Kidney epithelial cell (primary cell): ENCODE measurements at places on chromosomes 7 and 10. TPM values are rescaled to one million over a fixed set of nuclear protein-coding genes. Genes with fewer than 3 reads are reported as not detected.

OR2A14 gene
- total RNA-seq, result not detected in 2 replicates

LRRC61 gene
- total RNA-seq, result 63.4 and 70.8 TPM in 2 replicates

PNLIPRP3 gene
- total RNA-seq, result not detected in 2 replicates

DNA sequence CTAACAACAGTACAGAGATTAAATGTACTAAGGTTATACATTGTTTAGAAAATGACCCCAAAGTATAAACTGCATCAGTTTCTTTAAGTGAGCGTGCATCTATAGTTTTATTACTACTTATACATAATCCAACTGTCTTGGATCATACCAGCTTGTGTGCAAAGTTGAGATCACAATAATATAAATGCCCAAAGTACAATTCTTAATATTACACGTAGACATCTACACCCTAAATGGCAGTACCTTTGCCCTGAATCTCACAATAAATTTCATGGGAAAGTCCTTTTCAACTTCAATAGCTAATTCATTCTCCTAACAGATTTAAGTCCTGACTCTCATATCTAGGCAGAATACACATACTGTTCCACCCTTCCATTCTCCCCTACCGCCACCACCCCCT lies 11.8 kb downstream of the SCIN start:
- no peak for DNase-seq

- DNase-seq, result no peak
Observed at GRCh38 chr7:36863901-36864701, 139.8 kb upstream of the AOAH start.

DNA sequence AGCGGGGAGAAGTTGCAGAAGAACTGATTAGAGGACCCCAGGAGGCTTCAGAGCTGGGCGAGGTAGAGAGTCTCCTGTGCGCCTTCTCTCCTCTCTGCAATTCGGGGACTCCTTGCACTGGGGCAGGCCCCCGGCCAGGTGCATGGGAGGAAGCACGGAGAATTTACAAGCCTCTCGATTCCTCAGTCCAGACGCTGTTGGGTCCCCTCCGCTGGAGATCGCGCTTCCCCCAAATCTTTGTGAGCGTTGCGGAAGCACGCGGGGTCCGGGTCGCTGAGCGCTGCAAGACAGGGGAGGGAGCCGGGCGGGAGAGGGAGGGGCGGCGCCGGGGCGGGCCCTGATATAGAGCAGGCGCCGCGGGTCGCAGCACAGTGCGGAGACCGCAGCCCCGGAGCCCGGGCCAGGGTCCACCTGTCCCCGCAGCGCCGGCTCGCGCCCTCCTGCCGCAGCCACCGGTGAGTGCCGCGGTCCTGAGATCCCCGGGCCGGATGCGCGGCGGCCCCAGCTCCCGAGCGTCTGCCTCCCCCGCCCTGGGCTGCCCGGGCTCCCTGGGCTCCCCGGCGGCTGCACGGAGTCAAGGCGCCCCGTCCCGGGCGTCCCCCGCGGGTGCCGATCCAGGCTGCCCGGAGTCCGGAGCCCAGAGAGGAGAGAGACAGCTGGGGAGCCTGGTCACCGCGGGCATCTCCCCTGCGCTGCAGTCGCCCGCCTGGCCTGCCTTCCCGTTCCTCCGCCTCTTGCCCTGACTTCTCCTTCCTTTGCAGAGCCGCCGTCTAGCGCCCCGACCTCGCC lies at the start of gene PLAU:
Gene PLAU (plus strand): TSS at position 369 of the 789 bp plus-strand sequence. CDS start 424 bp downstream, outside the sequence.
- no peak for DNase-seq
